ENCODE measurements at places on chromosomes 2 and 18.
A peak's percentile ranks its signal among the peaks of the same experiment; 100 is the strongest.

DNA sequence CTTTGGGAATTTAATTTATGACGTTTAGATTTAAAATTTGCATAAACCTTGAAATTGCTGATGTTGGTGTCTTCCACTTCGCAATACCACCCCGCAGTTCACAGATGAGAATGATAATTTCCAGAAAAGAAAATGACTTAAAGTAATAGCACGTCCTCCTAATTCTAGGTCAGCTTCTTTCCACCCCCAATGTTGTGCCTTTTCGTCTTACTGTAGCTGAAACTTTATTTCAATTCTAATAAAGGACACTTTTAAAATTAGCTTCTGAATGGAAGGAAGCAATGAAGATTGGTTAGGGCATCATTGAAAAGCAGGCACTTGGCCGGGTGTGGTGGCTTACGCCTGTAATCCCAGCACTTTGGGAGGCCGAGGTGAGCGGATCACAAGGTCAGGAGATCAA lies 107.4 kb downstream of the MYCN start:
- no peak for DNase-seq

- DNase-seq: no peak
Observed at GRCh38 chr2:72214429-72215143, 66.9 kb upstream of the CYP26B1 start.

DNA sequence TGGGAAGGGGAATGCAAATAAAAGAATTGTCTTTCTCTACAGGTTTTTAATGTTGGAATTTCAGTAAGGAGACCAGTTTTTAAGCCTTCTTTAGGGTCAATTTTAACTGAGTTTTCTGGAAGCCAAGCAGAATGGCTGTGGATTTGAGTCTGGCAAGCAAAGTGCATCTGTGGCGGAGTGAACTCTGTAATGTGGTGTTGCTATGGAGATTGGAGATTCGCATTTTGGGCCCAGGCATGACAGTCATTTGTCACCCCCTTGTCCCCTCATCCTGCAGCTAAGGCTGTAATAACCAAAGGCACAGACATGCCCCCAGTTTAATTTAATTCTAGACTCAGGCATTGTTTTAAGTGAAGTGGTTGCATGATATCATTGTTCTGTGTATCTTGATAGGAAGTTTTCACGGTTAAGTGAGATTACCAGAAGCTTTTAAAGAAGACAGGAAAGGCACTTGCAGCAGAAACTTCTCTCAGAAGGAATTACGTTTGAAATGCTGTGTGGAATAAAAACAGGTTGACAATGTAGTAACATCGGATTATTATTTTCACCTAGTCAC lies 30.6 kb downstream of the ARMC9 start:
- DNase-seq: no peak

DNA sequence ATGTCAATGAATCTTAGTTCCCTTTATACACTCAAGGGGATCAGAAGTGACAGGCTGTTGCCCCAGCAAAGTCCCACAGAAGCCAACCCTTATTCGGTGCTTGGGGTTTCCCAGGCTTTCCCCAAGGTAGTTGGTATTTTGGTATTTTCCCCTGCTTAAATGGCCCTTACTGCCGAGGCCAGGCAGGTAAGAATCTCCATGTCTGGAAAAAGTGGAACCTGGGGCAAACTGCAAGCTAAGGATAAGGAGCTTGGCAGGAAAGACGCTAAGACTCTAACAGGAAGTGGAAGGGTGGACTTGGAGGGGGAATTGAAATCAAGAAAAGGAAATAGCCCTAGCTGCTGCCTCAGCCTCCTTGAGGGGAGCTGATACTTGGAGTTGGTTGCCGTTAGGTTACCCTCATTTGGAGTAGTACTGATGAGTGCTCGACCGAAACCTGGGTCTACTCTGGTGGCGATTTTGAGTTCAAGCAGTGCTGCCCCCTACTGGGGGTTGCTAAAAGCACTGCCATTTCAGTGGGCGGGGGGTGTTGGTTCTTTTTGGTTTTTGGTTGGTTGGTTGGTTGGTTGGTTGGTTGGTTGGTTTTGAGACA lies 3.3 kb upstream of the GPBAR1 start:
- DNase-seq: peak; percentile 74

DNA sequence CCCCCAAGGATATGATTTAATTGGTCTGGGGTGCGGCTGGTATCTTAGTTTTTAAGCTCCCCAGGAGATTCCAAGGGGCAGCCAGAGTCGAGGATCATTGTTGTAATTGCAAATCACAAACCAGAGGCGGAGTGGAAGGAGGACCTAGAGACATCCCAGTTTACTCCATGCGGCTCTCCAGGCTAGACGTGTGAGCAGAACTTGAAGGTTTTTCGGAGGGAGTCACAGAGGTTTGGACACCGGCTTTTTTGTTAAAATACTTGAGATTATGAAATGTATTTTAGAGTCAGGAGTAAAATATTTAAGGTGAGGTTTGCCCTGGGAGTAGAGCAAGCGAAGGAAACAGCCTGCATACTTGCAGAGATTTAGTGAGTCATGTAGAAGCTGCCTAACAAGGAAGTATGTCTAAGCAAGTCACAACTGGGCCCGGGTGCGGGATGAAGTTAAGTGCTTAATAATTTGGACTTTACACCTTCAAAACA lies 39.5 kb downstream of the TGOLN2 start:
- no peak for DNase-seq

GRCh38 chr2:163213661-163214081 lies 375.1 kb upstream of the KCNH7 start:
- DNase-seq: no peak

- DNase-seq: no peak
Observed at GRCh38 chr2:174873471-174873870, 109.2 kb upstream of the CHRNA1 start.

GRCh38 chr2:237432484-237433092 lies 18.6 kb upstream of the COL6A3 start:
- DNase-seq: peak; percentile 88

DNA sequence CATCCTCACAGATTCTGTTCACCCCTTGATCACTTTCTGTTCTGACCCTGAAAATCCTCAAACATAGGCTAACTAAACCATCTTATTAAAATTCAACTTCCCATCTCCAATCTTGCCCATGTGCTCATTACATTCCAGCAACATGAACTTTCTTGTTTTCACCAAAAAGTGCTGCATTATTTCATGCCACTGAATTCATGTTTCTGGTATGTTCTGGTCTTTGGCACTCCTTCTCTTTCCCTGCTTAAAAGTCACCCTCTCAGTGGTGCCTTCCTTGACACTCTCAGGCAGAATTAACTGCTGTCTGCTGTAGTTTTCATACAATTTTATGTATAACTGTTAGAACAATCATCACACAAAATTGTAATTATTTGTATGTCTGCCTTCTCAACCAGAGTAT lies 247.7 kb upstream of the RBMS1 start:
- no peak for DNase-seq

DNA sequence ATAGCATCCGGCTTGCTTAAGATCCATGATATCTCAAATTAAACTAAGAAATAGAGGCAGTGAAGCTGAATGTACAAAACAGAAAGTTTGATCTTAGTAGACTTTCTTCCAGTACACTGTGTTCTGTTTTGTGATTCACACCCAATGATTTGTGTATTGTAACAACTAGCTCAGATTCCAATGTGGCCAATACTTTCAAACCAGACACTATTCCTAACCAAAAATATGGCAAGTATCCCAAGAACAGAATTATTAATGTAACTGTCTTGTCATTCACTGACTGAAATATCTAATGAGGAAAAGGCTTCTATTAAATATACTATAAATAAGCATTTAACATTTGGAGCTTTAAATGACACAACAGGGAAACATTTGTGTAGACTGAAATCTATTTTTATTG lies 299.1 kb downstream of the NRXN1 start:
- no peak for DNase-seq

- no peak for DNase-seq
Observed at GRCh38 chr18:68418881-68419280, 296.0 kb downstream of the TMX3 start.

DNA sequence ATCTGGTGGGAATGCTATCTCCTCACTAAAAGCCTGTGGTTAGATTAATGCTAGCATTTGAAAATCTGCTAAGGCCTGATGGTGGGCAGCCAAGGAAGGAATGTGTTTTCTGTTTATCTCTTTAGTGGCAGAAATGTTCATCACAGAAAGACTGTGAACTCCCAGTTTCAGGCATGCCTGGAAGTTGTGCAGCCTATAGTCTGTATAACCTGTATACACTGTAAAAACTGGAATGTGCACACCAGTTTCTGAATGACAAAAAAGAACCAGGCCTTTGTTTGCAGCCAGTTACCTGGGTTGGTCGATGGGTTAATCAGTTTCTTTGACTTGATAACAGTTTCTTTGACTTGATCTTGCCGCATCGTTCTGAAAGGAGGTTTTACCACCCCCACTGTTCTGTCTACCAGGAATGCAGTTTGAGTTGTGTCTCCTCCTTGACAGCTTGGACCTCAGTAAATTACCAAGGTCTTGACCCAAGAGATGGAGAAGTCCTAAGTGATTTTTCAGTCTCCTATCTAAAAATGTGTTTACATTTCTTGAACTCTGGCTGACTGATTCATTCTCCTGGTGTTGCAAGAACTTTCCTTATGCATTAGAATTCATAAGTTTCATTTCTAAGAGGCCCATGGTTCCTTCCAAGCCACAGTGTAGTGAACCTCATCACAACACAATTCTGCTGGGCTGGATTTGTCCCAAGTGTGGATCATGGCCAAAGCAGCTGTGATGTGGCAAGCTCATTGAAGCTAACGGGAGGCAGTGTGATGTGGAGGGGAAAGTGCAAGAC lies 62.2 kb downstream of the KIAA2012 start:
- no peak for DNase-seq

GRCh38 chr2:66438498-66438833 lies 3.5 kb downstream of the MEIS1 start:
- DNase-seq: no peak

DNA sequence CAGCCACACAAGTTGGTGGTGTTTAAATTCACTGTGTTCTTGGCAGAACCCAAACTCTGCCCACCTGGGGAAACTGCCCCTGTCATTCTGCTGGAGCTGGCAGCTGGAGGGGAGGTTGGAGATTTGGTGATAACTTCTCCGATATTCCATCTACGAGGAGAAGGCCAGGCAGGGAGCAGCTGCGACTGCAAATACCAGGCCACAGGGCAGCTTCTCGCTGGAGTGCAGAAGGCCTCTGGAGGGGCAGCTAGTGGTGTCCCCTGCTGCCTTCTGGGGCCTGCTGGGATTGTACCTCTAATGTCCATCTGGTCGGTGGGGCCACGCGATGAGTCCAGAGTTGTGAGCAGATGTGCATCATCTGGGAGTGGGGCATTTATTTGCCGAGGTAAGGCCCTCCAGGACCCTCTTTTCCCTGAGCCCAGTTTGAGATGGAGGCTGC lies 98.9 kb downstream of the ACKR3 start:
- DNase-seq: no peak

DNA sequence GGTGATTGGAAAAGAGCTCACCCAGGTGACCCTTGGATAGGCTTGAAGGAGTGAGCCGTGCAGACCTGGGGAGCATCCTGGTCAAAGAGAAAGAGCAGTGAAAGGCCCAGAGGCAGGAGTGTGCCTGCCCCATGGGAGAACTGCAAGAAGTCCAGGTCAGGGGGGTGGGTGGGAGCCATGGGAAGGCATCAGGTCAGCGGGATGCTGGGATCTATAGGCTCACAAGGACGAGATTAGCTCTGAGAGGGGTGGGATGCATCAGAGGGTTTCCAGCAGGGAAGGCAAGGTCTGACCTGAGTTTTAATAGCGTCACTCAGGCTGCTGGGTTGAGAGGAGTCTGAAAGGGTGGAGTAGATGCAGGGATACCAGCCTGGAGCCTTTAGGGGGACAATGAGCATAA lies 158.6 kb downstream of the SMAD7 start:
- no peak for DNase-seq

DNA sequence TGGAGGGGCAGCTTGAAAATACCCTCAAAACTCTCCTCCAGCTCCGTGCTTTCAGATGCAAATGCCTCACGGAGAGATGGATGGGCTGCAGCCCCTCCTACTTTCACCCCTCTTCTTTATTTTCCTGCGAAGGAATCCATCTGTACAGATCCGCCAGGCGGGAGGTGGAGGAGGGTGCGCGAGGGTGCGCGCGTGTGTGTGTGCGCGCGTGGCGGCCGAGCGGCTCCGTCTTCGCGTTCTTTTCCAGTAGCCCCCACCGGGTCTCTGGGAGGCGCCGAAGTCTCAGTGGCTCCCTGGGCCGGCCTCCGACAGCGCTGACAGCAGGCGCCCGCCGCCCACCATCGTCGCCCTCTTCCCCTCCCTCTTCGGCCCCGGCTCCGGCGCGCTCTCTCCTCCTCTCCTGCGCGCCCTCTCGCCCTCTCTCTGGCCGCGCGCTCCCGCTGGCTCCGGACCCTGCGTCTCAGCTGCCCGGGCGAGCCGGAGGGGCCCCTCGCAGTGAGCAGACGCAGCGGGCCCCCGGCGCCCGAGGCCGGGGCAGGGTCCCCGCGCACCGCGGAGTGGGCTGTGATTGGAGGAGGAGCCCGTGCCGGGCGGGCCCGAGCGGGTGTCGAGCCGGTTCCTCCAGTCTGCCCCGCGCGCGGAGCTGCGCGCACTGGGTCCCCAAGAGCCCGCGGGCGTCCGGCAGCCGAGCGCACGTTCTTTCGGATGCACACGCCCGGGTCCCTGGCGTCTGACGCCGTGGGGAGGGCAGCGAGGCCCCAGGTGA lies at the start of gene CDH7:
Gene CDH7, plus strand, starts transcription at position 624 of the 766 bp plus-strand sequence. CDS start 11,831 bp downstream, outside the sequence.
- DNase-seq: no peak
